ENCODE measurements at places on chromosomes 2 and 18.
A peak's percentile ranks its signal among the peaks of the same experiment; 100 is the strongest.

GRCh38 chr18:68454511-68455228 is 260.2 kb downstream of the TMX3 start:
- no peak for DNase-seq

DNA sequence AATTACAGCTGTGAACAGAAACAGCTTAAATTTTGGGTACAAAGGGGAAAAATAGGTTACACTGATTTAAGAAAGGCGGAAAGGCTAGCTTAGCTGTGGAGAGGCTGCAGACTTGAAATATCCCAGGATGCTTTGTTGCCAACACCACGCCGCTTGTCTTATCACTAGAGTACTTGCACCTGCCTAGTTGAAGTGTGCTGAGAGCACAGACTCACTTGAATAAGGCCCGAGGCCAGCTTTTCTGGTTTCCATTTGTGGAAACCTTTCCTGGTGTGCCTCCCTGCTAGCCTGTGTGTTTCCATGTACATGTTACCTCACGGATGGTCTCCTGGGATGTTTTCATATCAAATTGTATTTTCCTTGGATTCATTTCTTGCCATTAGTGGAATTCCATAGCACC is 3.2 kb downstream of the CABLES1 start:
- DNase-seq = no peak

DNA sequence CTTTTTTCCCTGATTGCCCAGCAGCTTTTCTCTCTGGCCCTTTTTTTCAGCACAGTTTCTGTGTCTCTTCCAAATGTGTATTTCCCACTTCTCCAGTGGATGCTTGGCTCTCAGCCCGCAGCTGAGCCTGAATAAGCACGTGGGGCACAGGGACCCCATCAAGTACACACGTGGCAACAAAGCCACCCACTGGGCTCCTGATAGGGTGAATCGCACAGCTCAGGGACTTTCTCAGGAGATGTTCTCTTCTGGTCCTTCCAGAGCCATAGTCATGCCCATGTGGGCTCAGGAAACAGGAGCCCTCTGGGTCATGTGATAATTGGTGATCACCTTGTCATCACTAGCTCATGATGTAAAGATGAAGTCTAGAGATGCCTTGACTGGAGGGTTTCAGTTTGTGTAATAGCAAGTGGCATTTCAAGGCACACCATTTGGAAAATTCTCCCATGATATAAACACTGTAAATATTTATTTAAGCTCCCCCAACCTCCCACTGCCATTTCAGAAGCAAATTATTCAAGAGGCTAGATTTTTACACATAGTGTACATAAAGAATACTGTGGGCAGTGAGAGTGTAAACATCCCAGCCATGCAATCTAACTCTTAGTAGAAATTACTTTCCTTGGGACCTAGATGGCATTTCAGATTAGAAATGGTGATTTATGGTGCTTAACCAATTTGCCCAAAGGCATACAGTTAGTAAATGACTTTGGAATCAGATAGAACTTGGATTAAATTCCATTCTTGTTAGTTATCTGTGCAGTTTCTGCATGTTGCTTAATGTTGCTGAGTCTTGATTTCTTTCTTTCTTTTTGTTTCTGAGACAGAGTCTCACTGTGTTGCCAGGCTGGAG is 597.5 kb downstream of the SLC4A3 start:
- DNase-seq = no peak

DNA sequence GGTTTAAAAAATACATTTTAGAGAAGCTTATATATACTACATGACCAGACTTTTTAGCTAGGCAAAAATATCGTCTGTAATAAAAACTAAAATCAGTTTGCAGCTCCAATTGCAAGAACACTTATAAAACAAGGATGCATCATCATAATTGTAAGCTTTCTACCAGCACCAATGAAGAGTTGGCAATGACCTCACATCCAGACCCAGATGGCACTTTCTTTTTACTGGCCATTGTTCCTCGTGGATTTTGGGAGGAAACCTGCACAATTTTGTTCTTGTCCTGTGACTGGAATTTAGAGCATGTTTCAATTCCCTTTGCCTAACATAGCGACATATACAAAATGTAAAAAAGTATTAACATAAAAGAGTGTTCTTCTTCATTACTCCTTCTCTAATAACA is 174.3 kb downstream of the ZNF521 start:
- no peak for DNase-seq

- DNase-seq = peak; percentile 37
These were observed 65.1 kb upstream of the CTLA4 start for GRCh38 chr2:203802342-203803052.

DNA sequence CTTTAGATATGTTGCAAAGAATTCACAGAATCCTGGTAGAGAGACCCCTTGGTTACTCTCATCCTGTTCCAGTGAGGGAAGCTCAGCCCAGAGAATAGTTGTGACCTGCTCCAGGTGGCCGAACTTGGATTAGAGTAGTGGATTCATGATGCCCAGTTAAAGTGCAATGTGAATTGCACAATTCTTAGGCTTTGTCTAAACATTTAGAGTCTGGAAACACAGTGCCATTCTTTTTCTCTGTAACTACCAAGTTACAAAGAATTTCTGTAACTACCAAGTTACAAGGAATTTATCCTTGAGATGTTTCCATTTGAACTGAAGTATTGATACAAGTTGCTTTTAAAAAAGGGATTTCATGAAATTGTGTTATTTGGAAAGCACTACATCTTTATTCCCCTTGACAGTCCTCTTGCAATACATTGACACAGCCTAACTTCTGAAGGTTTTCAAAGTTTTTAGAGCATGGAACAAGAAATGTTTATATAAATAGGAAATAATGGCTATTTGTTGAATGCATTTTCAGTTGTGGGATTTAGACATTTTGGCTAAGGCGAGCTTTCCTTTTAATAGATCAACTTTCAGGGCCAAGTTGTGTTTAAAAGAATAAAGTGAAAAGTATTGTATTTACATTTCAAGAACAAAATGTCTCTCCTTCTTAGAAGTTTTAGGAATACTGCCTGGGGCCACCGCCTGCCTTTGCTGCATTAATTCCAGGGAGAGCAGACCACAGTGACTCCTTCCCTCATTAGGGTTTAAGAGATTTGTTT is 315.0 kb downstream of the LPIN1 start:
- DNase-seq = no peak

Data from CD4-positive, alpha-beta T cell treated with Interleukin-6 at 100 ng/mL for 8 hours (primary cell).